ENCODE measurements at places on chromosomes 2 and 18.

- no peak for DNase-seq
Observed at GRCh38 chr18:75262511-75262910, 51.9 kb downstream of the TSHZ1 start.

DNA sequence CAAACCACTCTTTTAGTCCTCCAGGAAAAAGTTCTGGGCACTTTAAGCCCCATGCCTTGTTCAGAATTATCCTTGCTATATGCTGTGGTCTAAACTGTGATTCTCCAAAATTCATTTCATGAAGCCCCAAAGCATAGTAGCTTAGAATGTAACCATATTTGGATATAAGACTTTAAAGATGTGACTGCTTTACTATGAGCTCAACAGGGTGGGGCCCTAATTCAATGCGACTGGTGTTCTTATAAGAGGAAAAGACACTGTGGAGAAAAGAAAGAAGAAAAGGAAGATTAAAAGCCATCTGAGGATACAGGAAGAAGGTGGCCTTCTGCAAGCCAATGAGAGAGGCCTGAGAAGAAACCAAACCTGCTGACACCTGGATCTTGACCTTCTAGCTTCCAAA is 174.8 kb downstream of the GALNT13 start:
- DNase-seq: no peak

- no peak for DNase-seq
Observed at GRCh38 chr2:4272261-4272858, 569.0 kb downstream of the DCDC2C start.

DNA sequence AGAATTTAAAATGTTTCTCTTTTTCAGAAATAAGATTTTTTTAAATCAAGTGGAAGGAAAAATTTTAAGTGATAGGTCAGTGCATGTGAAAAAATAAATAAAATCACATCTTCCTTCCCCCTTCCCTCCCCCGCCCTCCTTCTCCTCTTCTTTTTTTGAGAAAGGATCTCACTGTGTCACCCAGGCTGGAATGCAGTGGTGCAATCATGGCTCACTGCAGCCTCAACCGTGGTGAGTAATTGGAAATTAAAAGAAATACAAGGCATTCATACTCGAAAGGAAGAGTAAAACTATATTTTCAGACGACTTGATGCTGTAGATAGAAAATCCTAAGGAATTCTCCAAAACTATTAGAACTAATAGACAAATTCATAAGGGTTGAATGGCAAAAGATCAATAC is 16.9 kb upstream of the CRACDL start:
- DNase-seq: no peak

DNA sequence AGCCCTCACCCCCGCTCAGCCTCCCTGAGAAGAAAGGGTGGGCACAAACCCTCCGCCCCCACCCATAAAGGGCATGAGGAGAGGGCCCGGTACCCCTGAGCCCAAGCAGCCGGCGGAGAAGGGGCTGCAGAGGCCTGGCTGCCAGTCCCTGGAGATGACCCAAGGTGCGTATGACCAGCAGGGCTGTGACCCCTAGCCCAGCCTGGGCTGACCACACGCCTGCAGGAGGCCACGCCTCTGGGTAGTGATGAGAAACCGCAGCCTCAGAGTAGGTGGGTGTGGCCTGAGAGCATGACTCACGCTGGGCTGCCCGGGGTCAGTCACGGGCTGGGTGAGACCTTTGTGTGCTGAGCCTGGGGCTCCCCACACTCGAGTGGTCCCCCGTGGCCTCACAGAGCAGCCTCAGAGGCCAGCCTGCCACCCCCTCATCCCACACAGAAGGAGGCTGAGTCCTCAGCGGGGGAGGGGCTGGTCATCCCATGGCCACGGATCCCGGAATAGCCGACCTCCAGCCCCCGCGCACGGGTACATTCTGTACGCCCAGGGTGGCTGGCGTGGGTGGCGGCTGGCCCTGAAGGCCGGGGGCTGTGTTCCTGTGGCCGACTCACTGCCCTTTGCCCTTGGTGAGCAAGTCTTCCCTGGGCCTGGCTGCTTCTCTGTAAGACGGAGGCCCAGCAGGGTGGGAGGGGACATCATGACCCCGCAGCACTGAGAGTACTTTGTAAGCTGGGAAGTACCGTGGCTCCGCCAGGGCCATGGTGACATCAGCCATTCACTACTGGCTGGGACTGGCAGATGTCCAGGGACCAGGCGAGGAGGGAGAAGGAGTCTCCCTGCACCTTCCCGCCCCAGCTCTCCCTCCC is 110.8 kb upstream of the OTOS start:
- peak; percentile 91 for DNase-seq

- no peak for DNase-seq
Observed at GRCh38 chr2:218009765-218010139, 7.0 kb upstream of the TNS1 start.

GRCh38 chr2:192004188-192004963 is 157.5 kb upstream of the CAVIN2 start:
- DNase-seq: no peak

DNA sequence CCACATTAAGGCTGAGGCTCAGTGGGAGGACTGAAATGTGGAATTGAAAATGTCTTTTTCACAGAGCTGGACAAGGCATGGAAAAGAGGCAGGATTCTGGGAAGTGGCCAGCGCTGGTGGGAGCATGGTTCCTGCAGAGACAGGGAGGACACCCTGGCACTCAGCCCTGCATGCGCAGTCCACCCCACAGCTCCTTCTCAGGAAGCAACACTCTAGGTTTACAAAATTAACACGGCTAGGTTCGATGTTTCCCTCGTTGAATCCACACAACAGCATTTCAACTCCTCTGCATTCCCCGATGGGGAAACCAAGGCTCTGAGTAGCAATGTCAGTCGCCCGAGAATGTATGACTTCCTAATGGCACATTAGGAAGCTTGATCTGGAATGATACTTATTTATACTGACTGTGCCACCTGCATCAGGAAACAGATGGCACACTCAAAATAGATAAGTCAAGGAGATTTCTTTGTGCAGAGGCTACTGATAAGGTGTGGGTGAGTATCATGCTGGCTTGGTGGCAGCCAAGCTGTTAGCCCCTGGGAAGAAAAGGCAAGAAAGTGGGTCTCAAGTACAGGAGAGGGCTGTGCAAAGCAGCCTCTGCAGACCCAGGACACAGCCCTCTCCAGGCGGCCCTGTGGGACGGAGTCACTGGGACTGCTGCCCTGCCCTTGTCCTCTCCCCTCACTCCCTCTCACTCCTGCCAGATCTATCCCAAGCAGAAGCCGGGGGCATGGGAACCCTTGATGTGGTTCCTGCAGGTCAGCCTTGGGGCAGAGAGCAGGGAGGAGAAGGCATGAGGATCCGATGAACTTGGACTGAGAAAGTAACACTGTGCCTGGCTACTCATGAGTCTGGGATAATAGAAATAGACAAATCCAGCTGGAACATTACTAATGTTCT is 158.4 kb upstream of the FHL2 start:
- DNase-seq: no peak

- DNase-seq: no peak
Observed at GRCh38 chr2:160469621-160470204, 23.9 kb downstream of the RBMS1 start.

GRCh38 chr2:236214376-236214995 is 46.3 kb upstream of the GBX2 start:
- no peak for DNase-seq

DNA sequence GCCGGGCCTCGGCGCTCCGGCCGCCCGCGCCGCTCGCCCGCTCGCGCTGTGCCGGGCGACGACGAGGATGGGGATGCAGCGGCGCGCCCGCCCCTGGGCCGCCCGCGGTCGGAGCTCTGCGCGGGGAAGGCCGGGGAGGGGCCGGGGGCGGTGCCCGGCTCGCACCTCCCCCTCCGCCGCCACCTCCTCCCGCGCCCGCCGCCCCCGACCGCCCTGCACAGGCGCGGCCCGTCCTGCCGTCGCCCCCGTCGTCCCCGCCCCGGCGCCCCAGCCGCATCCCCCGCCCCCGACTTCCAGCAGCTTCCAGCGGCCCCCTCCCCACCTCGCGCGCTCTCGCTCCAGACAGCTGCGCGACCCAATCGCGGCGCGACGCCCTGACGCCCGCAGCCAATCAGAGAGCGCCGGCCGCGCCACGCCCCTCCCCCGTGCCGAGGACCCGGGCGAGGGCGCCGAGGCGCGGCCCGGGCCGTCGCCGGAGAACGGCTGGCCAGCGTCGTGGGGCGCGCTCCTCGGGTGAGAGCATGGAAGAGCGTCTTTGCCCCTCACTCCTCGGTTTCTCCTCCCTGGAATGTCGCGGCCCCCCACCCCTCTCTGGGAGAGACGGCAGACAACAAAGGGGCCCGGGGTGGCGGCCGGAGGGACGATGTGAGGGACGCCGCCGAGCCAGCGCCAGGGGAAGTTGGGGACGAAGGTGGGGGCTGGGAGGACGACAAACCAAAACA is at the start of gene MBOAT2:
Gene MBOAT2 (minus strand): TSS at position 69 of the 722 bp plus-strand sequence. CDS start 70 bp downstream, outside the sequence.
- DNase-seq: peak; percentile 89

DNA sequence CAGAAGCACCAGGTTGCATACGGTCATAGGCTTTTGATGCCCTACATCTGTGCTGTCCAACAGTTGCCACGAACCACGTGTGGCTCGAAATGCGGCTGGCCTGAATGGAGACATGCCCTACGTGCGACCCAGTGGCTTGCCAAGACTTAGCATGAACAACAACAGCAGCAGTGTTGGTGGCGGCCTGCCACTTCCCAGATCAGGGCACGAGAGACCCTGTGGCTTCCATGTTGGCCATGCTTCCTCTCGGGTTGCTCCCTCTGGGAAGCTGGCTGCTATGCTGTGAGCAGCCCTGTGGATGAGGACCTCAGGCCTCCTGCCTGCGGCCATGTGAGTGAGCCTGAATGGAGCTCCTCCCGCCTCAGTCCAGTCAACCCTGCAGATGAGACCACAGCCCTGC is 212.3 kb downstream of the HDAC4 start:
- no peak for DNase-seq

GRCh38 chr2:213241817-213242216 is 42.4 kb upstream of the SPAG16 start:
- DNase-seq: no peak

DNA sequence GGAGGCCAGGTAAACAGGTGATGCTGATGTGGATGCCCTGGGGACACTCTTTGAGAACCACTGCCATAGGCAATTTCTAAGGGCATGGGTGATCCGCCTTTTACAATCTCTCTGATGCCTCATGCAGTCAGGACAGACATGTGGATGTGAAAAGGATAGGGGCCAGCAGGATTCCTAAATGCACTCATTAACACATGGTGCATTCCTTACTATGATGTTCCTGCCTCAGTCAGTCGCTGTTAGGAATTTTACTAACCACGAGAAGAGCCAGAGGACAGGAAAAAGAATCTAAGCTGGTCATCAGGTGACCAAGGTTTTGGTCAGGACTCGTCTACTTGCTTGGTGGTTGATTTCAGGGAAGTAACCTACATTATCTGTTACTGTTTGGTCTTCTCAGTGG is 191.0 kb downstream of the ARL4C start:
- no peak for DNase-seq

DNA sequence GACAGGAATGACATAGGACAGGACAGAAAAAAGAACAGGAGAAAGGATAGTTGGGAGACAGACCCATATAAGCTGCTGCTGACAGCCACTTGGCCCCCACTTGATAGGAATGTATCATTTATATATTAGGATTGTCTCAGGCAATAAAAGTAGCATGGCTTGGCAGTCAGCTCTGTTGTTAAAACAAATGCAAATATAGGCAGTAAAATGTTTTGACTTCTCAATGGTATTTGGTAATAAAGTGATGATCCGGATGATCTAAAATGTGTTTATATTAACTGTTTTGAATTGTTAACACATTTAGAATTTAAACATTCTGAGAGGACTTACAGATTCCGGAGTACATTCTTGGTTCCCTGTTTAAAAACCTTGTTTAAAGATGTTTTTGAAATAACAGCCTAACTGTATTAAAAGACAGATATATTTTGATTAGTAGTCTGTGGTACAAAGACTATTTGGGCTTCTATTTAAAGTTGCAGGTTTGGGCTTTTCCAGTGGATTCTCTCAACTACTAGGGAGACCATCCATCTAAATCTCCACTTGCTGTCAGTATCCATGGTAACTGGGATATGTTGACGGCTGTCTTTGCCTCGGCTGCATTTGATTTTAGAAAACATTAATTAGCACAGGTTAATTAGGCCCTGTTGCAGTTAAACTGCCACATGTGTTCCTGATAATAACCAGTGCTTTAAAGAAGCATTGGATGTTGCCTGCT is 147.6 kb downstream of the ESCO1 start:
- no peak for DNase-seq

DNA sequence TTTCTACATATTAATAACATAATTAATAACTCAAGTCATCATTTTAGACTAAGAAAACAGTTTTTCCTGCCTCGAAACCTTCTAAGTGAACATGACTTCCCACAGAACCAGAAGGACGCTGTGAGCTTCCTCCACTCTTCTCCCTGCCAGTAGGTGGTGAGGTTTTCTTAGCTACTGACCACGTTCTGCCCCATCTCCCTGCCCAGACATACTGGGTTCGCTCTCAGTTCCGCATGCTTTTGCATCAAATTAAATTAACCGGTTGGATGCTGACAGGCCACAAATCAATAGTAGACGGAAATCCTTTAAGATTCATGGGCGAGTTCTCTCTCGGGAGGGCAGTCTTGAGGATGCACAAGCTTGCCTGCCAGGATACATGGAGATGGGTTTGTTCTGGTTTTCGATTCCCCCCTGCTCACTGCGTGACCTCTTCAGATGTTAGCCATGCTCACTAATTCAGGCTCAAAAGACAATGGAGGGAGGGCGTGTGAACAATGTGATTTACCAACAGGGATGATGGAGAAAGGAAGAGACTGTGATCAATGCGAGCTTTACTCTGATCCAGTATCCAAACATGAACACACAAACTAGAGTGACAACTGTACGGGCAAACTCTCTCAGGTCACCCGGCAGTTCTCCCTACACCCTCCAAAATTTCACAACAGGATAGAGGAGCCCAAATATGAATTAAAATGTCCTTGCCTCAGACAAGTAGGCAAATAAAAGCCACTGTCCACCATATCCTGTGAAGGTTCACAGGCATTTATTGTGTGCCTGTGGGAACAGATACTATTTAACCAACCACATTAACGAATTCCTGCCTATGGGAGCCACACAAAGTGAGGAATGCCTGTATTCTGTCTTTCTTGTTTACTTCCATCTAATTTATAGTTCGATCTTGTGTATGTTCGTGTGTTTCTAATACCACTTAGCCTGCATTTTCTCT is 375.7 kb downstream of the EIPR1 start:
- DNase-seq: no peak

DNA sequence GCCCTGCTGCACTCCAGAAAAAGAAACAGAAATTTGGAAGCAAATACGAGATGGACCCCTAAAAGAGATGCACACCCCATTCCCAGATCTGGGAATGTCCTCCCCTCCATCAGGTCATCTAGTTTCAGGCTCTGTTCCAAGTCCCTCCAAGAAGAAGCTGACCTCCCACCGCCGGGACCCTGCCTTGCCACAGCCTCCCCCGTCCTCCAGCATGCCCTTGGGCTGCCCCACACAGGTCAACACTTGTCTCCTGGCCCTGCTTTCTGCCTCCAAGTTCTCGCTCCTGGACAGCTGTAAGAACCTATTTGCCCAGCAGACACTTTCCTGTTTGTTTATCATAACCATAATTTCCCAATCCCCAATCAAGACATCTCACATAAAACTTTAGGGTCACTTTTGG is 2.0 kb downstream of the ASPRV1 start:
- DNase-seq: no peak

DNA sequence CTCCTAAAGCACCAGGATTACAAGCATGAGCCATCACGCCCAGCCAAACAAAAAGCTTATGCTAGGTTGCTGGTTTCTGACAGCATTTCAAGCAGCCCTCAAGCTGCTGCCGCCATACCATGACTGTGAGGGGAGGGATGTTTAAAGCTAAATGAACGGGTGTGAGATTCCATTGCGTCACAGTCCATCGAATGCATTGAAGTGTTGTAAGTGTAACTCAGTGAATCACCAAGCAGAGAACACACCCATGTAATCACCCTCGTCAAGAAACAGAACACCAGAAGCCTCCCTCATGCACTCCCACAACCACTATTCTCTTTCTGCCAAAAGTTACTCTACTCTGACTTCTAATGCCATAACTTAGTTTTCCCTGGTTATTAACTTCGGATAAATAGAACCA is 32.8 kb upstream of the MC5R start:
- DNase-seq: no peak
